Pancreas (tissue), 10 donors: ENCODE measurements at places on chromosomes 4 and X. TPM values are rescaled to one million over a fixed set of nuclear protein-coding genes. Genes with fewer than 3 reads are reported as not detected.

MAGEA11 gene
- not detected for total RNA-seq

TMSB15B gene
- total RNA-seq: 0.37 TPM

DNA sequence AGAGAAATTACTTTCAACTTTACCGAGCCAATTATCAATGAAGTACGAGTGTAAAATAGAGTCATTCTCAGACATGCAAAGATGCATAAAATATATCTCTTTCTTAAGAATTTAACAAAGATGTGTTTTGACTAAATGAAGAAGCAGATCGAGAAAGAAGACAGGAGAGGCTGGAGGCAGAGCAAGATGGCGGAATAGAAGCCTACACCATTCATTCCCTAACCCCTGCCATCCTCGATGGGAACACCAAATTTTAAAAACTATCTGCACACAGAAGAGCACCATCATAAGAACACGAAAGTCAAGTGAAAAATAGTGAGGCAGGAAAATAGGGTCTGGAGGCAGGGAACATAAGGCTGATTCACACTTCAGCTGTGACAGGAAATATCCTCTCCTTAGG, 35.0 kb downstream of the CCDC158 start:
- no peaks in the 10 kb centered on the region for H3K27me3 ChIP-seq
- no peaks in the 10 kb centered on the region for H3K4me1 ChIP-seq
- no peak overlapping the region for H3K27ac ChIP-seq
- DNase-seq: no peak

MAGEA10 gene
- not detected for total RNA-seq

- no peaks in the 10 kb centered on the region for H3K27me3 ChIP-seq
- H3K27ac ChIP-seq: peak overlapping the region; percentile 6
- peak; percentile 89 for DNase-seq
These were observed 21.0 kb upstream of the BCORL1 start for GRCh38 chrX:129961180-129962083.

GRCh38 chr4:69610484-69610883, 29.0 kb downstream of the UGT2A2 start:
- H3K27me3 ChIP-seq: no peaks in the 10 kb centered on the region
- DNase-seq: no peak

CSAG3 gene
- total RNA-seq: not detected

DNA sequence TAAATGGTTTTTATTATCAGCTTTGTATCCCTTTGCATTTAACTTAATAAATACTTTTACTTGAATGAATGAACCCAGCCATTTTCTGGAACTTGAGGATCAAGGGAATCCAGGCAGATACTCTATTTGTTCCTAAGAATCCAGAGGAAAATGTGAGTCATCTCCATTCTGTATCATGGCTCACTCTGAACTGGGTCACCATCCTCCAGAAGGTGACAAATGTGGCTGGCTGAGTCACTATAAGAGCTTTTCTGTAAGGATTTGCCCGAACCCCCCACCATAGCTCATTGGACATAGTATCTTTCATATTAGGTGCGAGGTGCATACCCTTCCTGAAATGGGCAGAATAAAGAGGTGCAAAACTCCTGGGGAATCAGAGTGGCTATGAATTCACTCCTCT, 25.8 kb downstream of the RTL9 start:
- no peak overlapping the region for H3K27ac ChIP-seq
- no peaks in the 10 kb centered on the region for H3K36me3 ChIP-seq
- H3K4me3 ChIP-seq: no peak overlapping the region
- no peaks in the 10 kb centered on the region for H3K4me1 ChIP-seq

MAP7D2 gene
- total RNA-seq: 0.09 TPM

STARD8 gene
- total RNA-seq: 2.5 TPM

JCHAIN gene
- total RNA-seq: 9.3 TPM

ASB9 gene
- 5.9 TPM for total RNA-seq

DNA sequence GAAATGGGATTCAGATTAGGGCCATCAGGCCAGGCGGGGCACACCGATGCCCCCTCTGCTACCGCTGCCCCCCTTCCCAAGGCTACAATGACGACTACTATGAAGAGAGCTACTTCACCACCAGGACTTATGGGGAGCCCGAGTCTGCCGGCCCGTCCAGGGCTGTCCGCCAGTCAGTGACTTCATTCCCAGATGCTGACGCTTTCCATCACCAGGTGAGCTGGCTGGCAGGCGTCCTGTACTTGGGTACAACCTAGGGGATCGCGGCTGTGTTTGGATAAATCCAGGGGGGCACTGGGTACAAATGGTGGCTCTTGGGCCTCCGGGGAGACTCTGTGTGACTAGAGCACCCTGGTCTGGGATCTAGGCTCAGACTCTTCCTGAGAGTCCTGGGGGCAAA, 1.1 kb downstream of the EMD start:
- no peak for DNase-seq
- no peaks in the 10 kb centered on the region for H3K36me3 ChIP-seq
- peak overlapping the region; percentile 67 for H3K4me3 ChIP-seq
- H3K27me3 ChIP-seq: no peaks in the 10 kb centered on the region
- peak overlapping the region; percentile 88 for H3K27ac ChIP-seq

- no peak overlapping the region for H3K27ac ChIP-seq
- H3K27me3 ChIP-seq: no peaks in the 10 kb centered on the region
- no peaks in the 10 kb centered on the region for H3K36me3 ChIP-seq
- H3K4me3 ChIP-seq: no peak overlapping the region
These were observed 155.3 kb upstream of the EDNRA start for GRCh38 chr4:147325571-147325981.

GRCh38 chr4:89056953-89057398, at the start of gene FAM13A:
FAM13A (minus strand) TSS chr4:89057185; CDS start chr4:89056964, 221 bp downstream.
- peak; percentile 69 for DNase-seq
- H3K4me3 ChIP-seq: peak within 1 kb of the TSS; percentile 46
- no peaks in the 10 kb centered on the region for H3K27me3 ChIP-seq

- no peak overlapping the region for H3K27ac ChIP-seq
- H3K36me3 ChIP-seq: no peaks in the 10 kb centered on the region
- no peaks in the 10 kb centered on the region for H3K27me3 ChIP-seq
- no peaks in the 10 kb centered on the region for H3K4me1 ChIP-seq
- no peak overlapping the region for H3K4me3 ChIP-seq
These were observed 40.7 kb upstream of the FAM9A start for GRCh38 chrX:8841911-8842310.

DNA sequence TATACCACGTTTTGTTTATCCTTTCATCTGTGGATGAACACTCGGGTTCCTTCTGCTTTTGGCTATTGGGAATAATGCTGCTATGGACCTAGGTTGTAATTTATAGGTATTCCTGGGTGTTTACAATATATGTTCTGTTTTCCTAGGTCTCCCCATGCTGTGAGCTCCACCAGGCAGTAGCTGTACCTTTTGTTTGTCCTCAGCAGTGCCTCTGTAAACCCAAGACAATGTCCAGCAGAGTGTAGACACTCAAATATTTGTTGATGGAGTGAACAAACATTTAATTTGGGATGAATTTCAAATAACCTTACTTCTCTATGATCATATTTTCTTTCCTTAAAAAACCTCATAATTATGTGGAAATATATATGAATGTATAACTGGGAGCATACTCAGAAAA, 259.5 kb upstream of the BOD1L1 start:
- no peak for DNase-seq
- no peaks in the 10 kb centered on the region for H3K4me1 ChIP-seq
- H3K27me3 ChIP-seq: no peaks in the 10 kb centered on the region
- no peaks in the 10 kb centered on the region for H3K36me3 ChIP-seq
- no peak overlapping the region for H3K4me3 ChIP-seq

DNA sequence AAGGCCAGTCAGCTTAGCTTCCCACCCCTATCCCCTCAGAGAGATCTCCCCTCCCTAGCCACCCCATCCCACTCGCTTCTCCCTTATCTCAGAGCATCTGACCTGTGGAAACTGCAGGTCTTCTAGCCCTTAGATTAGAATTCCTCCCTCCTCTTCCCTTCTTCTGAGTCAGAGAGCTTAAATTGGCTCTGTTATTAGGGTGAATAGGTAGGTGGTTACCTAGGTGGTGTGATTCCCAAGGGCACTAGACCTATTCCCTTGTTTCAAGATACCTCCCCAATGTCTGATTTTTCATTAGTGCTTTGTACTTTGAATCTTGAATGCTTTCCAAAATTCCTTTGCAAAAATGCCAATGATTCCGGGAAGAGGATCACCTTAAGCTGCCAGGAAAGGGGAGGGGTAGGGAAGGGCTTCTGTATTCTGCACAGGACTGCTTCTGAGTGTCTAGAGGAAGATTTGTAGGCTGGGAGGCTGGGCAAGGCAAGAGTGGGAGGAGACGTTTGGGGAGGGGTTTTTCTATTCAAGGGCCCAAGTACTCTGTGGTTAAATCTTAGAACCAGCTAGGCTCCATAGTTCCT, 24.5 kb upstream of the MSN start:
- no peak overlapping the region for H3K4me3 ChIP-seq
- no peak overlapping the region for H3K27ac ChIP-seq
- H3K4me1 ChIP-seq: no peaks in the 10 kb centered on the region
- peak; percentile 28 for DNase-seq

GRCh38 chr4:35175894-35176293, 1068.4 kb downstream of the ARAP2 start:
- H3K4me3 ChIP-seq: no peak overlapping the region

MEPE gene
- not detected for total RNA-seq

AMER1 gene
- total RNA-seq: 3.7 TPM

DNA sequence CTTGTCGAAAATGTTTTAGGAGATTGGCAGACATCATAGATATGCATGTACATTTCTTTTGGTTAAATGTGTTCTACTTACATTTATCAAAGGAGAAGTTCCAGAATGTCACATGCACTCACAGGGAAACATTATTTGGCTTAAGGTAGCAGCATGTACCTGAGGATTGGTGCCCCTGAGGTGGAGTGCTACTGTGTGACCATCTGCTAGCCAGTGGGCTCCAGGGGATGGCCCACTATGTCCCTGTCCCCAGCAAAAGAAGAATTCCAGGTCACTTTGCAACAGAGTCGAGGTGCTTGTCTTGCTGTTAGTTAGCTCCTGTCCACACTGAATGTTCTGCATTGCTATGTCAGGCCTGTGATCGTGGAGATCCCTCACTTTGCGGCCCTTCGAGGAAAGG, 283.2 kb downstream of the ANK2 start:
- H3K27me3 ChIP-seq: no peaks in the 10 kb centered on the region
- H3K4me3 ChIP-seq: no peak overlapping the region
- no peak overlapping the region for H3K27ac ChIP-seq
- no peak for DNase-seq
- H3K4me1 ChIP-seq: no peaks in the 10 kb centered on the region
- no peaks in the 10 kb centered on the region for H3K36me3 ChIP-seq

DNA sequence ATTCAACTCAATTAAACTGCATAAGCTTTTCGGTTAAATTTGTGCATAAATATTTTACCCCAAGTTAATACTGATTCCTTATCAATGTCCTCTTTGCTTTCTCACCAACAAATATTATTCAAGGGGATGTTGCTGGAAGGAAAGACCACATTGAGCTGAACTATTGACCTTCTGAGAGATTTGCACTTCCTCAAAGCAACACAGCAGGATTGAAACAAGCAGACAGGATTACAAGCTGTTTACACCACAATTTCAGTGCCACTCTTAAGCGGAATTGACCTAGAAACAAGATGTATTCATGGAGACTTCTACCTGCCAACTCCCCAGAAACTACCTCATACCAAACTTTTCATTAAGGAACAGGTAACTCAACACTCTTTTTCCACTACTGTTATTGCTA, 96.5 kb upstream of the DUSP21 start:
- no peaks in the 10 kb centered on the region for H3K4me1 ChIP-seq
- no peaks in the 10 kb centered on the region for H3K36me3 ChIP-seq
- no peak for DNase-seq
- no peak overlapping the region for H3K27ac ChIP-seq
- H3K27me3 ChIP-seq: no peaks in the 10 kb centered on the region

GRCh38 chr4:57124145-57124544, 14.0 kb upstream of the IGFBP7 start:
- no peaks in the 10 kb centered on the region for H3K36me3 ChIP-seq
- no peak overlapping the region for H3K4me3 ChIP-seq
- no peak for DNase-seq
- no peak overlapping the region for H3K27ac ChIP-seq
- no peaks in the 10 kb centered on the region for H3K27me3 ChIP-seq

CD38 gene
- 0.70 TPM for total RNA-seq

DNA sequence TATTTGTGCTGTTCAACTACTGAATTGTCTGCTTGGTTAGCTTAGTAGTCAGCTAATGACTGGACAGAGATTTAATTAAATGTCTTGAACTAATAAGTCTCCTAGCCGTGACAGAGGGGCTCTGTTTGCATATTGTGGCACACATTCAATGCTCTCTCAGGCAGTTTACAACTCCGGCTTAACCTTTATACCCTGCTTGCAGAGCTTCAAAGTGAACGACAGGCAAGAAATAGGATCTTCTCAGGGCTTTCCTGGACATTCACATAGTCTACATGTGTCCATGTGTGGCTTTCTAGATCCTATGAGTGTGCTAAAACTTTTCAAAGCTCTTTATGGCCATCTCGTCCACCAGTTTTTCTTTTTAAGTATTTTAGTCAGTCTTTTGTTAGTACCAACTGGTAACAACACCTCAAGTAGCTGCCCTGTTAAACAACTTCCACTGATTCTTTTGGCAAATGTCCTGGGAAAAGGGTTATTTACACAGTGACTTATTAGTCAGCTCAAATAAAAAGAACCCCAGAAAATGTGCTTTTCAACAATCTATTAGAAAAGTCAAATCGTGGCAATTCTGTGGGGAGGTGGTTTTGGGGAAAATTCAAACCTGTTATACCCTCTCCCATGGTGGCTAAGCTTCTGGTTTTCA, 28.6 kb downstream of the OR13H1 start:
- no peak overlapping the region for H3K27ac ChIP-seq
- no peaks in the 10 kb centered on the region for H3K36me3 ChIP-seq
- no peak overlapping the region for H3K4me3 ChIP-seq
- H3K27me3 ChIP-seq: peaks cover 4% of the 10 kb centered on the region

DNA sequence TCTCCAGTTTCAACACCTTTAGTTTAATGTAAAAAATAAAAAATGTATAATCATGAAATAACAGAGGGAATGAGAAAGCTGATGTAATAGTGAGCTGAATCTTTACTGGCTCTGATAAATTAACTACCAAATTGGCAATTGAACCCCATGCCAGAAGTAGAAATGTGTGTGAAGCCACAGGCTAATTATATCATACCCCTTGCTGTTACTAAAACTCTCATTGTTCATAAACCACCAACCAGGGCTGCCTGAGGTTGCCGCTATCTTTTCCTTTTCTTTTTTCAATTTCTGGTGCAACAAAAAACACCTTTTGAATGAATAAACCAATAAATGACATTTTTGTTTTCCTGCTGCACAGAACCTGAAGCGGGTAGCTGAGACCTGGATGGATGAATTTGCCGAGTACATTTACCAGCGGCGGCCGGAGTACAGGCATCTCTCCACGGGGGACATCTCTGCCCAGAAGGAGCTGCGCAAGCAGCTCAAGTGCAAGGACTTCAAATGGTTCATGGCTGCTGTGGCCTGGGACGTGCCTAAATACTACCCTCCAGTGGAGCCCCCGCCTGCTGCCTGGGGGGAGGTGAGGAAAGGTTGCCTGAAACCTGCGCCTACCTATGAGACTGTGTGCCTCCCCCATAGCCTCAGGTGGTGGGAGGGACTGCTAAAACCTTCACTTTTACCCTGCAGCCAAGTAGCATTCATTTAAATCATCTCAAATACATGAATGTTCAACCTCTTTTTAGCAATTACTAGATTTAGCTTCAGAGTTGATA, 216.7 kb upstream of the GALNT7 start:
- H3K4me1 ChIP-seq: no peaks in the 10 kb centered on the region
- no peak overlapping the region for H3K27ac ChIP-seq
- H3K36me3 ChIP-seq: no peaks in the 10 kb centered on the region
- H3K27me3 ChIP-seq: no peaks in the 10 kb centered on the region
- H3K4me3 ChIP-seq: no peak overlapping the region

HTR2C gene
- total RNA-seq: not detected

GRCh38 chrX:40090050-40090804, 7.5 kb downstream of the BCOR start:
- DNase-seq: no peak
- H3K27ac ChIP-seq: peak overlapping the region; percentile 54
- peak overlapping the region; percentile 27 for H3K4me3 ChIP-seq
- no peaks in the 10 kb centered on the region for H3K36me3 ChIP-seq
- no peaks in the 10 kb centered on the region for H3K27me3 ChIP-seq
- no peaks in the 10 kb centered on the region for H3K4me1 ChIP-seq
